Activated T-cell treated with anti-CD3 and anti-CD28 coated beads, Interleukin-2, amount 50 U/mL, for 24 hours (primary cell): ENCODE measurements at places on chromosomes 7 and 10.

DNA sequence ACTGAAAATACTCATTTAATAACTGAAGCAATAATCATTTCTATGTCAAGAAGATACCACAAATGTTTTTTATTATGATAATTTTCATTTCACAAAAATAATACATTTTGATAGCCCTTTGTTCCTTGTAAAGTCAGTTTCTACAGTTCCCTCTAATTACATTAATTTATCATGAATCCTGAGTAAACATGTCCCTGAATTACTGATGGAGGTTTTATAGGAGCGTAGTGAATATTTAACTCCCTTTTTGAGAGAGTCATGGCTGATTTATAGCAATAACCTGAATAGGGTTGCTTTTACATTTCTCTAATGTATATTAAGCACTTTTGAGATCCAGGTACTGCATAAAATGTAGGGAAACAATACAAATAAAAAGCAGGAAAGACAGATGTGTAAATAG is 216.0 kb upstream of the DKK1 start:
- no peak for DNase-seq

DNA sequence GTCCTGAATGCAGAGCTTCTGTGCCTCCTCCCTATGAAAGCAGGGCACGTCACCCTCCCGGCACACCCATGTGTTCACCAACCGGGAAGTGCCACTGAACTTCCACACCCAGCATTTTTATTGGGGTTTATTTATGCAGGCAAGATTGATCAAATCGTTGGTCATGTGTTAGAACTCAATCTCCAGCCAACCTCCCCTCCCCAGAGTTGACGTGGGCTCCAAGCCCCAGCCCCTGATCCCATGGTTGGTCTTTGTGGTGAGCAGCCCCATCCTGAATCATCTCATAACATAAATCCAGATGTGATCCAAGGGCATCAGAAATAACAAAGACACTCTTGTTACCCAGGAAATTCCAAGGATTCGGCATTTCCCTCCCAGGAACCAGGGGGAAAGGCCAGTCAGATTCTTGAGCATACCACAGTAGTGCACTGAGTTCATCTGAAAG is 151.2 kb downstream of the TPST1 start:
- no peak for DNase-seq

DNA sequence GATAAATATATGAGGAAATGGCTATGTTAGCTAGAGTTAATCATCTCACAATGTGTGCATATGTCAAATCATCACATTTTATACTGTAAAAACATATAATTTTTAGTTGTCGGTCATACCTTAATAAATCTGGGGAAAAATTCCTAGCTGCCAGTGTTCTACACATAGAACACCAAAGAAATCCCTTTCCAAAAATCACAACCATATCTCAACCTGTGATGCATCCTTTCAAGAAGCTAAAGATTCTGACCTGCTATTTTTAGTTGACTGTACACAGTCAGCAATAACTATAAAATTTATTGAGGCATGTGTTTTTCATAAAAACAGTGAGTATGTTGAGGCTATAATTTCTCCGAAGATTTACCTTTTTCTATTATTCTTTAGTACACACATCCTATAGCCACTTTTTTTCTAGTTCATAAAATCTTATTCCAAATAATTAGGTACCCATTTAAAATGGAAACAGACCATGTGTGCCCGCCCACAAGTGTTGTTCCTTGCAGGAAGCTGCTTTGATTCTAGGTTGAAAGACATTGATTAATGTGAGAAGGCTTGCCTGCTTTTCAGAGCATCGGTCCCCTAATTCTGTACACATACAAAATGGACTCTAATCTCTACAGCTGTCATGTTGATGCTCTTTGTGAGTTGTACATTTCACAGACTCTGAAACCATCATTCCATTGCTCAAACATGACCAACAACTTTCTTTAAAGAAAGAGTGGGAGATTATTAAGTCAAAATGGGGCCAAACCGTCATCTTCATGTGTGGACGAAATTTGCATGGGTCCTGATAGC is 117.5 kb upstream of the LRRN3 start:
- no peak for DNase-seq

DNA sequence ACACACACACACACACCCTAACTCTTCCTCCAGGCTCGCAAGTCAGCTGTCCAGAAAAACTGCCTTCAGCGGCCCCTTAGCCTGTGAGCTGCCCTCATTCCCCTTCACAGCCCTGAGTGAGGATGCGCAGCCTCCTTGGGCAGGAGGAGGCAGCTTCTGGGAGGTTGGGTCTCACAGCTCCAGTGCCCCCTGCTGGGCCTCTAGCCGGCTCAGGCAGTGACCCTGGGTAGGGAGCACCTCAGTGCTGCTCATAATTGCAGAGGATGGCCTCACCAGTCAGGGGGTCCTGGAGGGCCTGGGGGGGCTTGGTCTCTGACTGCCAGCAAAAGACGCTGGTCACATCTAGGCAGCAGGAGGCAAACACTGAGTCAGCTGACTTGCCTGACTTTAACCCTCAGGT is 43.7 kb downstream of the ZNF273 start:
- DNase-seq: peak; percentile 37

DNA sequence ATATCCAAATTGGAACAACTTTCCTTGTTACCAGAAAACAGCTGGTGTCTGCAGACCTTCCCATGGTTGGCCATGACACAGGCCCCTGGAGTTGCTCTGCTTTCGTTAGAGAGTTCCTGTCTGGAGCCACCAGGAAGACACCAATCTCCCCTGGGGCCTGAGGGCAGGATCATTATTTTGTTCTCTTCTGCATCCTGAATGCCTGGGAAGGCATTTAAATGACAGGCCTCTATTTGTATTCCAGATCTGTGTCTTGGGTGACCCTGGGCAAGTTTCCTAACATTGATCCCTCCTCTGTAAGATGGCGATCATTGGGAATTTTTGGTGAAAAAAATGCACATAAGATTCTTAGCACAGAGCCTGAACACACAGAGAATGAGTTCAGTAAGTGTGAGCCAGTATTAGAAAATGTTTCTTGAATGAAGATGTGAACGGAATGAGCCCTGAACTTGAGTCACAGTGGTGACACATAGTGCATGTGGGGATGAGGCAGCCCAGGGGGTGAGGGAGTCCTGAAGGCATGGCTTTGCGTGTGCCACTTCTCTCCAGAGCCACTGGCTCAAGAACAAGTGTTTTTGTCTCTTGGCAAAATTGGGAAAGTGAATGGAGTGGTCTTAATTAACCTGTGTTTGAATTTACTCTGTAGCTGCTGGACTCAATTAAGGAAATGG is 28.4 kb downstream of the BMPER start:
- DNase-seq: no peak
